ENCODE measurements at places on chromosomes 11 and 22. TPM values are rescaled to one million over a fixed set of nuclear protein-coding genes. Genes with fewer than 3 reads are reported as not detected.

DNA sequence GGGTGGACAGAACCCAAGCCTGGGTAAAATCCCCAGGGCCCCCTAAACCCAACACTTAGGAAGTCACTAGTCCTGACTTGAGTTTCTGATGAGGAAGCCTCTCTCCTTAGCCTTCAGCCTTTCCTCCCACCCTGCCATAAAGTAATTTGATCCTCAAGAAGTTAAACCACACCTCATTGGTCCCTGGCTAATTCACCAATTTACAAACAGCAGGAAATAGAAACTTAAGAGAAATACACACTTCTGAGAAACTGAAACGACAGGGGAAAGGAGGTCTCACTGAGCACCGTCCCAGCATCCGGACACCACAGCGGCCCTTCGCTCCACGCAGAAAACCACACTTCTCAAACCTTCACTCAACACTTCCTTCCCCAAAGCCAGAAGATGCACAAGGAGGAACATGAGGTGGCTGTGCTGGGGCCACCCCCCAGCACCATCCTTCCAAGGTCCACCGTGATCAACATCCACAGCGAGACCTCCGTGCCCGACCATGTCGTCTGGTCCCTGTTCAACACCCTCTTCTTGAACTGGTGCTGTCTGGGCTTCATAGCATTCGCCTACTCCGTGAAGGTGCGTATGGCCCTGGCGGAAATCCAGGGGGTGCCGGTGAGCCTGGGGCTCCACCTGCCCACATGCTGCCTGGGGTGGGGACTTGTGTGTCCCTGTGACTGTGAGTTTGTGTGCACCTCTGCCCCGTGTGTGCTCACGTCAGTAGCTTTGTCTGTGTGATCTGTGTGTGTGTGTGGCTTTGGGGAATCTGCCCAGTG is at the start of gene IFITM1:
TSS of gene IFITM1 (plus strand) at position 254 of the 767 bp plus-strand sequence. CDS start at position 385, 131 bp downstream.
- H3K27ac ChIP-seq: peak within 1 kb of the TSS; percentile 88
- no peaks in the 10 kb centered on the region for H3K27me3 ChIP-seq
- H3K4me3 ChIP-seq: peak within 1 kb of the TSS; percentile 98
- peaks cover 42% of the 10 kb centered on the region for H3K4me1 ChIP-seq
- peak; percentile 28 for DNase-seq
- peaks cover 8% of the 10 kb centered on the region for H3K36me3 ChIP-seq

GRCh38 chr11:58133309-58134076 is 8.2 kb upstream of the OR9I1 start:
- no peak for DNase-seq
- no peak overlapping the region for H3K27ac ChIP-seq
- no peak overlapping the region for H3K4me3 ChIP-seq
- H3K27me3 ChIP-seq: no peaks in the 10 kb centered on the region
- no peaks in the 10 kb centered on the region for H3K36me3 ChIP-seq

GRCh38 chr11:67614730-67615714 is 8.3 kb downstream of the NDUFV1 start:
- H3K4me3 ChIP-seq: peak overlapping the region; percentile 50
- no peaks in the 10 kb centered on the region for H3K27me3 ChIP-seq
- H3K4me1 ChIP-seq: peaks cover 33% of the 10 kb centered on the region
- H3K27ac ChIP-seq: peak overlapping the region; percentile 86
- peak; percentile 24 for DNase-seq

DNA sequence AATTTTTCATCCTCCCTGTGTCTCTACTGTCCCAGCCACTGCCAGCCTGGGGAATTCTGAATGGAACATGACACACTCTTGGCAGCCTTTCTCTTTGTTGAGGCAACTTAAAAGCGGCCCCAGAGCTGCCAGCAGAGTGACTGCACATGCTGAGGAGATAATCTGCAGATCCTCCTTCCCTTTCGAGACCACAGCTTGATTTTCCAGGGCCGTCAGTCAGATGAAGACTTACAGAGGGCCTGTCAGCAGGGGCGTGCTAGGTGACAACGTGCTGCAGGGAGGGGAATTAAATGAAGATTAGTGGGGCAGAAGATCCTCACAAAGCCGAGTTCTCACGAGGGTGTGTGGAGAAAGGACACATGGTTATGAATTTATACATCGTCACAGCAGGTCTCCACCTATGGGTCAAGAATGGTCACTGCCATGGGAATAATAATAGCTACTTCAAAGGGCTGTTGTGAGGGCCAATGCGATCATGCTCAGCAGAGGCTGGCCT is 193.5 kb upstream of the PITPNB start:
- no peaks in the 10 kb centered on the region for H3K27me3 ChIP-seq
- H3K36me3 ChIP-seq: no peaks in the 10 kb centered on the region
- no peak for DNase-seq
- H3K4me1 ChIP-seq: no peaks in the 10 kb centered on the region
- H3K4me3 ChIP-seq: no peak overlapping the region
- H3K27ac ChIP-seq: no peak overlapping the region

DNA sequence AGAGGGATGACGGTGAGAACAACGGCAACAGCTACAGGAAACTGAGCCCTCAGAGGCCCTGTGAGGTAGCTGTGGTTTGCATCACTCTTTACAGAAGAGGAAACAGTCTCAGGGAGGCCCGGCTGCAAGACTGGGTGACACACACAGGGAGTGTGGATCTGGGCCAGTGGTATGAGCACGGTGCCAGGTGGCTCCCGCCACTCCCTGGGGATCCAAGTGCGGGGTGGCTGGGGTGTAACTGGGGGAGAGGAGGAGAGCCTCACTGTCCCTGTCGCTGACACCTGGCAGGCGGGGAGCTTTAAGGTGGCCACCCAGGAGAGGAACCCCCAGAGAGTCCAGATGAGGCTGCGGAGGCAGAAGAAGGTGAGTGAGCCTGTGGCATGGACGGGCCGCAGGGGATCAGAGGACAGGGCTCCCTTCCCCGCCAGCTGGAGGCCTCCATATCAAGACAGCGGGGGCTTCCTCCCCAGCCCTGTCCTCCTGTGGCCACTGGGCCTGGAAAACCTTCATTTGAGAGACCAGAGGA is 5.6 kb downstream of the RGL4 start:
- peaks cover 41% of the 10 kb centered on the region for H3K36me3 ChIP-seq
- peaks cover 42% of the 10 kb centered on the region for H3K4me1 ChIP-seq
- peak; percentile 52 for DNase-seq
- peak overlapping the region; percentile 74 for H3K27ac ChIP-seq
- H3K27me3 ChIP-seq: no peaks in the 10 kb centered on the region
- H3K4me3 ChIP-seq: peak overlapping the region; percentile 76

GRCh38 chr11:21461701-21462100 is 731.2 kb upstream of the ANO5 start:
- DNase-seq: no peak
- no peaks in the 10 kb centered on the region for H3K36me3 ChIP-seq
- no peaks in the 10 kb centered on the region for H3K27me3 ChIP-seq
- no peak overlapping the region for H3K4me3 ChIP-seq

DNA sequence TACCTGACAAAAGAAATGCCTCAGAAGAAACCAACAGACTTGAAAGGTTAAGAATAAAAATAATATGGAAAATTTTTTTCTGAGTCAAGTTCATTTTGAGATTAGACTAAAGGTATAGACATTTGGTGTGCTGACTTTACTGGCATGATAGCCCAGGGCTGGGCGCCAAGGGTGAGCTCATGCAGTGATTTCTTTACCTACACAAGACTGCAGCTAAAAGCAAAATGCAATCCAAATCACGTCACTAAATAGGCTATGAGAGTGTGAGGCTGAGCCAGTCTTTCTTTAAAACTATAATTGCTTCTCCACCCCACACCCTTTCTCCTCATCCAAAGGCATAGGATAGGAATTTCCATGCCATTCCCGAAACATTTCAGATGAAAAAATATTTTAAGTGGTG is 196.5 kb downstream of the FAM76B start:
- no peak overlapping the region for H3K4me3 ChIP-seq
- H3K27me3 ChIP-seq: no peaks in the 10 kb centered on the region
- no peak overlapping the region for H3K27ac ChIP-seq
- no peaks in the 10 kb centered on the region for H3K36me3 ChIP-seq

DNA sequence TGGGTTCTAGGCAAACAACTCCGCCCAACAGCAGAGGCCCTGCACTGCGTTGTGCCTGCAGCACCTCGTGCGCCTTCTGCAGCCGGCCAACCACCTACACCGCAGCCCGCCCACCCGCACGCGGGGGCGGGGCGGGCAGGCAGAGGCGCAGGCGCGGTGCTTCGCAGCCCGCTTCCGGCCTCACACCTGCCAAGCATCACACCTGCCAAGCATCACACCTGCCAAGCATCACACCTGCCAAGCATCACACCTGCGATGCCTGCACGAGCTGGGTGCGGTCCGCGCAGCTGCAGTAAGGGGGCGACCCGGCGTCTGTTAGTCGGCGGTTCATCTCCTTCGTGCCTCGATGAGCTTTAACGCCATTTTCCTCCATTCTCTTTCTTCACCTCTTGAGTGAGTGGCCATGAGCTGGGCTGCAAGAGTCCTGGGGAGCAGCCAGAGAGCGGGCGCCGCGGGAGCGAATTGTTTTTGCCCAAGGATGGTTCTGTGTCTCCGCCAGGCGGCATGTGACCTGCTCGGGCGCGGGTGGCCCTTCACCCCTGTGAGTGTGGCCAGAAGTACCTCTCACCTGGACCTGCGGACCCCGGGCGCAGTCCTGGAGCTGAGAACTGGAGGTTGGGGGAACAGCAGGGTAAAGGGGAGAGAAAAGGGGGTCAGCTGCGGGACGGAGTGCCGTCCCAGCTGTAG is at the start of gene LDHAL6A:
TSS of gene LDHAL6A (plus strand) at position 171 of the 687 bp plus-strand sequence. CDS start 825 bp downstream, outside the sequence.
- H3K27me3 ChIP-seq: no peaks in the 10 kb centered on the region
- H3K36me3 ChIP-seq: no peaks in the 10 kb centered on the region
- no peaks in the 10 kb centered on the region for H3K4me1 ChIP-seq
- no peak within 1 kb of the TSS for H3K4me3 ChIP-seq

DNA sequence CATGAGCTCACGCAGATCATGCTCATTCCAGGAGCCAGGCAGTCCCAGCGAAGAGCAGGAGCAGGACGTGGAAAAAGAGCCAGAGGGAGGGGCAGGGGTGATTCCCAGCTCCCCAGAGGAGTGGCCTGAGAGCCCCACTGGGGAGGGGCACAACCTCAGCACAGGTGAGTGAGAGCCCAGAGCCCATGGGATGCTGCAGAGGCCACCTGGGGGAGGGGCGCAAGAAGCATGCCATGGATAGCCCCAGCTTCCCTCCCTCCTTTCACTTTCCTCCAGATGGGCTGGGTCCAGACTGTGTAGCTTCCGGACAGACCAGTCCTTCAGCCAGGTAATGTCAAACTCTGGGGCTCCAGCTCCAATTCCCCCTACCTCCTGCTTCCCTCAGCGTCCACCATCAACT is 6.2 kb downstream of the SMTNL1 start:
- no peaks in the 10 kb centered on the region for H3K4me1 ChIP-seq
- no peak for DNase-seq
- no peak overlapping the region for H3K4me3 ChIP-seq
- H3K27ac ChIP-seq: no peak overlapping the region
- H3K36me3 ChIP-seq: no peaks in the 10 kb centered on the region
- H3K27me3 ChIP-seq: no peaks in the 10 kb centered on the region

DNA sequence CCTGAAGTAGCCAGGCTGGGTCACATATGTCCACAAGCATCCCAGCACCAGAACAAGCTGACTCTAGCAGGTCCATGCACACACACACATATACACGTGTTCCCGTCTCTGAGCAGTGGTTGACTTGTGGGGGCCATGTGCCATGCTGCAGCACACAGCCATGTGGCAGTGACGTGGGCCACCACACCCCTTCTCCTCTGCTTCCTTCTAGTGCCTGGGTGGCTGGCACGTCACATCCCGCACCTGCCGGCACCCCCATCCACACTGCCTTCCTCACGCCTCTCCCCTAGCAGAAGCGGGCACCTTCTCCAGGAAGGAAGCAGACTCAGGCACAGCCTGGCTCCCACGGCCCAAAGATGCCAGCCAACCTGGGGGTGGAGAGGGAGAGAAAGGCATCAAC is 9.5 kb downstream of the SYT7 start:
- H3K27ac ChIP-seq: no peak overlapping the region
- H3K27me3 ChIP-seq: peaks cover 10% of the 10 kb centered on the region
- H3K36me3 ChIP-seq: no peaks in the 10 kb centered on the region
- no peak for DNase-seq
- no peak overlapping the region for H3K4me3 ChIP-seq
- H3K4me1 ChIP-seq: no peaks in the 10 kb centered on the region

- H3K4me3 ChIP-seq: no peak overlapping the region
- DNase-seq: no peak
- H3K4me1 ChIP-seq: no peaks in the 10 kb centered on the region
- H3K27ac ChIP-seq: no peak overlapping the region
- H3K27me3 ChIP-seq: no peaks in the 10 kb centered on the region
These were observed 45.9 kb upstream of the WEE1 start for GRCh38 chr11:9527481-9528135.

DNA sequence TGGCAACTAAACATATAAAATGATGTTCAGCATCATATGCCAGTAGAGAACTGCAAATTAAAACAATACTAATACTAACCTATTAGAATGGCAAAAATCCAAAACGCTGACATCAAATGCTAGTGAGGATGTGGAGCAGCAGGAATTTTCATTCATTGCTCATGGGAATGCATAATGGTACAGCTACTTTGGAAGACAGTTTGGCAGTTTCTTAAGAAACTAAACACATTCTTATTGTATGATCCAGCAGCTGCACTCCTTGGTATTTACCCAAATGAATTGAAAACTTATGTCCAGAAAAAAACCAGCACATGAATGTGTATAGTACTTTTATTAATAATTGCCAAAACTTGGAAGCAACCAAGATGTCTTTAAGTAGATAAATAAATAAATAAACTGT is 258.0 kb downstream of the TENM4 start:
- DNase-seq: no peak
- H3K27me3 ChIP-seq: no peaks in the 10 kb centered on the region
- H3K4me3 ChIP-seq: no peak overlapping the region
- no peak overlapping the region for H3K27ac ChIP-seq
- H3K36me3 ChIP-seq: no peaks in the 10 kb centered on the region

- H3K4me1 ChIP-seq: no peaks in the 10 kb centered on the region
- H3K4me3 ChIP-seq: no peak overlapping the region
- H3K27ac ChIP-seq: no peak overlapping the region
- peak; percentile 19 for DNase-seq
These were observed 69.7 kb downstream of the PRSS23 start for GRCh38 chr11:86869966-86870570.

GRCh38 chr11:125448136-125448535 is 47.9 kb downstream of the FEZ1 start:
- H3K27ac ChIP-seq: no peak overlapping the region
- DNase-seq: no peak
- H3K4me3 ChIP-seq: no peak overlapping the region
- no peaks in the 10 kb centered on the region for H3K27me3 ChIP-seq
- no peaks in the 10 kb centered on the region for H3K36me3 ChIP-seq
- no peaks in the 10 kb centered on the region for H3K4me1 ChIP-seq

DNA sequence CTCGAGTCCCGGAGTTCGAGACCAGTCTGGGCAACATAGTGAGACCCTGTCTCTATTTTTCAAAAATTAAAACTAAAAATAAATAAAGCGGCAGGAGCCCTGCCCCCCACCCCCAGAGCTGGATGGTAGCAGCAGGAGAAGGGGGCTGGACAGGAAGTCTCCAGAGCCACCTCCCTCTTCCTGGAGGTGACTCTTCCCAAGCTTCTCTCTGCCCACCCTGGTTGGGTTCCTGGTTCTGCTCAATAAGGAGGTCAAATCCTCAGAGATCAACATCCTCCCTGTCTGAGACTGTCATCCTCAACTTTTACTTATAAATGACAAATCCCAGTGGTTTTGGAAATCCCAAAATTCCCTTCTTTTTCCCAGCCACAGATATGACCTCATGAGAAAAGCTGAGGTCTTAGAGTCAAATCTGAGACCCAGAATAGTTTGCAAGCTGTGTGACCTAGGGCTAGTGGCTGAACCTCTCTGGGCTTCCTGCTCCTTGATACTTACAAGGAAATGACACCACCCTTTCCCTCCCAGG is 987 bp downstream of the C1QTNF6 start:
- DNase-seq: no peak
- H3K27me3 ChIP-seq: no peaks in the 10 kb centered on the region
- no peak overlapping the region for H3K4me3 ChIP-seq
- peaks cover 55% of the 10 kb centered on the region for H3K4me1 ChIP-seq
- H3K36me3 ChIP-seq: no peaks in the 10 kb centered on the region

GRCh38 chr11:19894404-19894803 is 181.8 kb downstream of the NAV2 start:
- DNase-seq: no peak
- H3K4me3 ChIP-seq: no peak overlapping the region
- H3K27ac ChIP-seq: no peak overlapping the region

Gene YPEL4
- 1.7 TPM for total RNA-seq

All from CD8-positive, alpha-beta memory T cell (primary cell).